Gastrocnemius medialis (tissue), 4 donors: ENCODE measurements at places on chromosomes 6 and 20.

DNA sequence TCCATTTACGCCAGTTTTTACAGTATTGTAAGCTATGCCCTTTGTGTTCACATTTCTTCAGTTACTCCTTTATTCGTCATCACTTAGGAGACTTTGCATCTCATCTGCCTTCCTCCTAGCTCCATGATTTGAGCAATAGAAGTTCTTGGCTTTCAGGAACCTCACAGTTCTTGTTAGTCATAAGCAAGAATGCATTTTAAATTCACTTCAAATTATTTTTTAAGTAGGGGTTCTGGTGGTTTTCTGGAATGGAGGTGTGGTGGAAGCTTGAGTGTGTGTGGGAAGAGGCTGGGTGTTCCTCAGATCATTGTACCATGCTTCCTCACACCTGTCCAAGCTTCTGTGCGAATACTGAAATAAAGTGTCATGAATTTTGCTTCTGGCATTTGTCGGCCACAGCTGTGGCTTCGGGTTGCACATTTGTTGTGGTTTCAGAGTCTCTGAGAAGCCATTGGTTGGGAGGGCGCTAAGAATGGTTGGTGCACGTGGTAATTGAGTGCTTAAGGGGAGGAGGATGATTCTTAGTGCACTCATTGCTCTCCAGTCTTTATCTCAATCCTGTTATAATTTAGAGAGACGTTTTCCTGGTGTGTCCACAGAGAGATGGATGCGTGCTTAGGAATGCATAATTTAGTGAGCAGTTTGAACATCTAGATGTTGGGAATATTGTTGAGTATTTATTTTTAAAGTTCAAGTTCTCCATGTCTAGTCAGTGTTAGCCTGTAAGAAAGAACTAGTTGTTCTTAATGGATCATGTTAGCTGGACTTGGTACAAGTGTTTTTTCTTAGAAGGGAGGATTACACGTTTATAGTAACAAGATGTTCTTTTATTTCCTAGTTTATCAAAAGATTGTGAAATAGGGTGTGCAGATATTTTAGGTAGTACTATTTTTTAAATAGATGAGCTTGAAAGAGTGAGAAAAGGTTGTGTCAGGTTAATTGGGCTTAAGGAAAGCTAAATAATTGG, 31.9 kb downstream of the FOXO3 start:
- peak; percentile 93 for DNase-seq

DNA sequence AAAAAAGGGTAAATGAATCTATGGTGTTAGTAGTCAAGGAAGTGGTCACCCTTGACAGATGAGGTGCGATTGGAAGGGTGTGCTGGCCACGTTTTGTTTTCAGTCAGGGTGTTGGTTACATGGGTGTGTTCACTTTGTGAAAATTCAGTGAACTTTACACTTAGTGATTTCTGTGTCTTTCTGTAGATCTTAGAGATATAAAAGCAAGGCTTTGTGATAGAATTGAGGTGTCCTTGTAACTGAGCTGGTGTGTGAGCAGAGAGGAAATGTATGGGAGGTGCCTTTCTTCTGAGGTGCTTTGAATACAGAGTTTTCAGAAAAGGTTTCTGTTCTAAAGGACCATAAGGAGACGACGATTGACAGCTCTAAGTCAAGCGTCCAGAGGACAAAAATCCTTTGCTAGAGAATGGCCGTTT, 90.5 kb downstream of the SAMD3 start:
- no peak for DNase-seq

DNA sequence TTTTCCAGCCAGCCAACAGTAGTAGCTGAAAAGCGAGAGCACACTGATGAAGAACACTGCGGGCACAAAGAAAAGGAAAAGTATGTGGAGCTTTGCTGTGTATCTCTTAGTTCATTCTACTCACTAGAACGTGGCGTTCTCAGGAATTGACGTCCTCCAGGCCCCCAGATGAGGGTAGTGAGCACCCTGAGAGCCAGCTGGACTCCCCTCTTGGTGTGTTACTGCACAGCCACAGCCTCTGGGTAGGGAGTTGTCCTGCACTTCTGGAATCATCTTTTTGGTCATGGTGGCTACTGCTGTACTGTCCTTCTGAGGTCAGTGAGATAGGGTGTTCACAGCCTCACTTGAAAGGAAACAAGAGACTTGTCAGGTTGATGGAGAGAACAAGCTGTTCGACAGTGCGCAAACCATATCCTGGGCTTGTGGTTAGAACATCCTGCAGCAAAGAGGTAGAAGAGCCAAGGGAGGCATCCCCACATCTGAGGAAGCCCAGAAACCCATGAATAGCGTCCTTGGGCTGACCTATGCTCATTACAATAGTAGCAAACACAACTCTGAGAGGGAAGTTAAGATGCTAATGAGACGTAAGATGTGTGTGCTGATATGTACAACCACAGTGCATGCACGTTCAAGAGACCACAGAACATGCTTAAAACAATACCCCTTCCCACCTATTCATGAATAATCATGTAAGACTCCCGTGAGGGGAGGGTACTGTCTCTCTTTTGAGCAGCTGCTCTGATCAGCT, 14.6 kb upstream of the HLA-F start:
- no peak for DNase-seq

DNA sequence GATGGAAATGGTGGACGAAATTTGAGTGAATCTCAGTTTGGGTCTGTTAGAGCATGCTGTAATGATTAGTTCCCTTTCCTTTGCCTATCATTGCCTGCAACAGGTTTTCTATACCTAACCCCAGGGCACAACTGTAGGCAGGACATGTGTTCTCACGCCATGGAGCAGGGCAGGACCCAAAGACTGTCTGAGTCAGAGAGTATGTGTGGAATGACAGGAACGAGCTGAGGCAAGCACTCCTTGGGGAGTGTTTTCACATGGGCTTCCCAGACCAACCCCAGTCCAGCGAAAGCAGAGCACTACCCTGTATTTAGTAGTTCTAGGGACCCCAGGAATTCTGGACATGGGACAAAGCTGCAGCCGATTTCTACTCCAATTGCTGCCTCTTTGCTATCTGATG, 234.2 kb downstream of the HACE1 start:
- no peak for DNase-seq

- no peak for DNase-seq
Observed at GRCh38 chr6:88869263-88870020, 94.0 kb downstream of the RNGTT start.

DNA sequence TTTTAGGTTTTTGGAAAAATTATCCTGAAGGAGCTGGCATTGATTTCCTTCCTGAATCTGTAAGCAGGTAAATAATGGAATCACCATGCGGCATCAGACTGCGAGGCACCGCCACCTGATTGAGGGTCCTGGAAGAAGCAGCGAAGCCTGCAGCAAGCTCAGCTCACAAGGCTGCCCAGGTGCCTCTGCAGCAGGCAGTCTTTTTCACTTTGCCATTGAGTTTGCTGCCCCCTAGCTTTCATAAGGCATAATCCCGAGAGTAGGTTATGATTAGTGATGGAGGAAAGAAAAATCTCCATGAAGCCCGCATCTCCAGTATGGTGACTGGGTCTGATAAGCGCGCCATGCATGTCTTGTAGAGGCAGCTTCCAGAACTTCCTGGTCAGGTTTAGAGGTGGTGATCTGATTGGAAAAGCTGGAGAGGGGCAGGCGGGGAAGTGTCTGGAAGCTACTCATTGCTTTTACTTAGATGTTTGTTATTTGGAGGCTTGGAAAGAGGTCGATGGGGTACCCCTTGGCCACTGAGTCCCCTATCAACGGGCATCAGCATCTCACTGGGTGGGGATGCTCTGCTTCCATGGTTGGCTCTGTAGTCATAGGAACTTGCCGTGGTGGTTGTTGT, 26.7 kb downstream of the IYD start:
- peak; percentile 13 for DNase-seq

GRCh38 chr6:16836144-16836981, 75.1 kb upstream of the ATXN1 start:
- DNase-seq, result no peak

DNA sequence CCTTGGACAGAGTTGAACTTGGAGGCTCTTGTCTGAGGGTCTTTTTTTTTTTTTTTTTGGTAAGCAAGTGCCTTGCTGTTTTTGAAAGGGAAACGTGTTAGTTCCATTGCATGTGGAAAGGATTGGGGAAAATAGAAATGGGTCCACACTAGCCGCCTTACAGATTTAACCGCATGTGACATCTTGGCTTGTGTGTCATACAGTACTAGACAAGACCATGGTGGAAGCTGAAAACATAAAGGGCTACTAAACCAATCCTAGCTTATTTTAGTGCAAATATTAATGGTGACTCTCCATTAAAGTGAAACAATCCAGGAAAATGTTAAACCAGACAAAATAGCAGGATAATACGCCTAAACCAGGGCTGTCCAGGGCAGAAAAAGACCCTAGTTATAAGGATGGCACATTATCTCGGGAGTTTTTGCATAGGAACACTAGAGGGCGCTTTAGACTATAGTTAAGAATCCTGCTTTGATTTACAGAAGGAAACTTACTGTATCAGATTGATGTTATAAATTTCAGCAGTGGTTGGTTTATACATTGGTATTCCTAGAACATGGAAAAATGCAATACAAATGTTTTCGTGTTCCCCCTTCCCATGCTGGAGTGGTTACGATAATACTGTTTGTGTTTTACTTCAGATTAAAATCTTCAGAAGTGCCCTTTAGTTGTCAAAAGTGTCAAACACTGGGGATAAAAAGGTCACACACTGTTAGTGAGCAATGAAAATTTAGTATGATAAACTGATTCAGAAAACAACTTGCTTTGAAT, 59.8 kb upstream of the DEK start:
- DNase-seq, result no peak

GRCh38 chr20:61964675-61965605, 100.7 kb downstream of the TAF4 start:
- no peak for DNase-seq

DNA sequence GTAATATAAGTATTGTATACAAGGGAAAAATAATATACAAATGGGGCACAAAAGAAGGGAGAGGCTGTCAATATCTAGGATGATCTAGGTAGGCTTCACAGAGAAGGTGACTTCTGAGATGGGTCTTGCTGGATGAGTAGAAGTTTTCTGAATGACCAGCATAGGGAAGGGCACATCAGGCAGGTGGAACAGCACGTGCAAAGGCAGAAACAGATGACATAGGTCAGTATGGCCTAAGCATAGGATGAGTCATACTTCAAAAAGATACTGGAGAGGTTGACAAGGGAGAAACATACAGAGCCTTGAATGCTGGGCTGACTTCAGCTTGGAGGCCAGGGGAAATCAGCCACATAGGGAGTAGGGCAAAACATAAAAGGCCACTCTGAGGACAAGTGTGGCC, 31.9 kb upstream of the SIRPA start:
- no peak for DNase-seq

DNA sequence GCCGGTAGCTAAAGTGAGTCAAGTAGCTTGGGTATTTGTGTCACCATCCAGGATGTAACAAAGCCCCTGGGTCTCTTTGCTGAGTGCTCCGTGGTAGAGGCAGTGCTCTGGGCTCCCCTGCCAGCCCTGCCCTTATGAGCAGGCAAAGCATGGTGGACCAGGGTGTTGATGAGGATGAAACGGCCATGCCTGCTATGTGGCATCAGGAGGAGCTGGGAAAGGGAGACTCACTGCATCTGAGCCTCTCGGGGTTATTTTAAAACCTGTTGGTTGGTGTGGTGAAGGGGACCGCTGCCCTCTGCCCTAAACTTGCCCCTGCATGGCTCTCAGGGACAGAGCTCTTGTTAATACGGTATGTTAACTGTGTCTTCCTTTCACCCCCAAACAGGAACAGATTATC, 143.1 kb downstream of the DTNBP1 start:
- DNase-seq, result no peak

DNA sequence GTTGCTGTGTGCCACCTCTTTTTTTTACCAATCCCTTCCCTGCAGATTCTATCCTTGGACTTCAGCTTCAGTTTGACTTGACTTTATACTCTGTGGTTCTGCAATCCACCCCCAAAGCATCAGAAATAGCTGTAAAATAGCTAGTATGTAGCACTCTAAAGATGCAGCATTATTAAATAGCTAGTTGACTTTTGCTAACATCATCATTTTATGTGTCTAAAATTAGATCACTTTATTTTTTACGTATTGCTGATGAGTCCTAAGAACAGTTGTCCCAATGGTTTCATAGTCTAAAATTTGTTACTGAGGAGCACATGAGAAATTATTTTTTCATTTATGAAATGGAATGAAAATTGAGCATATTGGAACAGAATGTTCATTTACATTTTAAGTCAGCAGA, 138.2 kb downstream of the NKAIN2 start:
- DNase-seq, result no peak
